Amygdala (tissue), 56 donors: ENCODE measurements at places on chromosomes 16 and 17.

DNA sequence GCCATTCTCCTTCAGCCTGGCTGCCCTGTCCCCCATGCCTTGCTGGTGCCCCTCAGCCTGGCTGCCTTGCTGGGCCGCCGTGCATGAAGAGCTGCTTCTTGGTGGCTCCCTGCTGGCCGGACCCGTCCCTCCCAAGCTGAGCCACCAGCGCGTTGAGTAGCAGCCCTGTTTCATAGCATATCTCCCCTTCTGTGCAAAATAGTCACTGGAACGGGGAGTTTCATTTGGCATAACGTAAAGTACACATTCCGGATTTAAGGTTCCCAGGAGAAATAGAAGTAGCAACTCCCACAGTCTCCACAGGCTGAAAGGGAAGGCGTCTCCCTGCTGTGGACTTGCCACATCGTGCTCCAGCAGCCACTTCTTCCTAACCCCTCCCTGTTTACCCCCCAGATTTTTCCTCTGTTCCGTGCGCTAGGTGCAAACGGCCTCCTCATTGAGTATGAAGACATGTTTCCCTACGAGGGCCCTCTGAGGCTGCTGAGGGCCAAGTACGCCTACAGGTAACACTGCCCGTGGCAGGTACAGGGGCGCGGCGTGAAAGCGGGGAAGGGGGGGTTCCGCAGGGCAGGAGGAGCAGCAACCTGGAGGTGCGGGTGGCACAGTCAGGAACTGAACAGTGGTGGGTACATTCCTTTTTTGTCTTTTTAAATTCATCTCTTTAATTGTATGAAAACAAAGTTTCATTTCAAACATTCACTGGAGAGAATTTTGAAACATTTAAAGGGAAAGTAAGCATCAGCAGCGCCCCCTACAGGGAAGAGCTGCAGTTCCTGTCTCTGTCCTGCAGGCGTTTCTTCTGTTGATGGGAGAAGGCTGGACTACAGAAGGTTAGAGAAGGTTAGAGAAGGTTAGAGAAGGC lies 5.8 kb upstream of the OGFOD3 start:
- no peak for DNase-seq

DNA sequence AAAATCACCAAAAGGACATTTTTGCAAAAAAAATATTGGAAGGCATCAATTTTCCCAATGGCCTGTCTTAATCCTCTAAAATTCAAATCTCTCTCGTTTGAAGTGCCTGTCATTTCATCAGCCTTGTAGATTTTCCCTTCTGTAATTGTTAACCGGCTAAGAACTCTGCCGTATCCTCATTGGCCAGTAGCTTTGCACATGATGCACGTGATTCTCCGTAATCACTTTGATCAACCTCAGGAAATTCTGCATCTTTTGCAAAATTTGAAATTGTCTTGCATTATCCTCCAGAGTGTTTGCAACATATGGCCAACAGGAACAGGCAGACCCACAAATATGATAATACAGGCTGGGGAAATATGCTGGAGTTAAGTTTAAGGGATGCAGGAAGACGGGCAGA lies 184.2 kb upstream of the RPL38 start:
- DNase-seq, result no peak

DNA sequence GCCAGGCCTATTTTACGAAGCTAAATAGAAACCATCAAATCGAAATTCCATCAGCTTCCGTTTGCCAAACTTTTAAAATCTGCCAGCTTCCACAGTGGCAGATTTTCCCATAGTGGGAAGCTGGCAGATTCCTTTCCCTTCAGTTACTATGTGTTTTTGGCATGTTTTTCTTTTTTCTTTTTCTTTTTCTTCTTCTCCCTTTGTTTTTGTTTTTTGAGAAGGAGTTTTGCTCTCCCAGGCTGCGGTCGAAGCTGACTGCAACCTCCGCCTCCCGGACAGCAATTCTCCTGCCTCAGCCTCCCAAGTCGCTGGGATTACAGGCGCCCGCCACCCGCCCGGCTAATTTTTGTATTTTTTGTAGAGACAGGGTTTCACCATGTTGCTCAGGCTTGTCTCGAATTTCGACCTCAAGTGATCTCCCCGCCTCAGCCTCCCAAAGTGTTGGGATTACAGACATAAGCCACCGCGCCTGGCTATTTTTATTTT lies 684 bp upstream of the CWC25 start:
- DNase-seq, result no peak

GRCh38 chr17:41800601-41801373 lies 11.0 kb downstream of the P3H4 start:
- DNase-seq, result no peak
